ENCODE measurements at places on chromosomes 2 and 18.

GRCh38 chr2:174787487-174788205 is 23.4 kb upstream of the CHRNA1 start:
- DNase-seq: no peak

DNA sequence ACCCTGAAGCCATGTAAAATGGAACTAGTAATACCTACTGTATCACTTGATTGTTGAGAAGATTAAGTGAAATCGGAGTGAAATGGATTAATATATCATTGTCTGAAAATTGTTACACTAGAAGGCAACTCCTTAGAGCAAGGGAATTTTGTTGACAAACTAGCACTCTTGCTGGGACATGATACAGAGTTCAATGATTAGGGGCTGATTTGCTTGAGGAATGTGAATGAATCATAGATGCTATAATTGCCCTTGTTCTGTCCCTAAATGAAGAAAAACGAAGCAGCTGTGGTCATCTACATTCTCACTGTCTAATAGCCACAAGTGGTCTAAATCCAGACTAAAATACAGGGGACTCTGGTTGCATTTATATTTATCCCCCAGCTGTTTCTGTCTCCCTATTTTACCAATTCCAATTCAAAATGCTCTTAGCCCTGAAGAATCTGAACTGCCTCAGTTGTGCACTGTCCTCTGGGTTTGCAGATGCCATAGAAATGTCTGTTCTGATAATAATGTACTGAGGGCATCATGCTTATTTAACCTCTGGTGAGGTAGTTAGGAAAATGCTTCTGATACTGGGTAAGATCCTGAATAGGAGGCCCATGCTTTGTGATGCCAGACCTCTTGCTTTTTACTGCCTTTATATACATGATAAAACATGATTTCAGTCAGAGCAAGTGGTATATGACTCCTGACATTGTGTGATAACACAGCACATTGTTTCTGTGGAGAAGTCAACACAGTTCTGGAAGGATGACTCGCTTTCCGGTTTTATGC is 382.1 kb downstream of the NRXN1 start:
- DNase-seq: no peak

- DNase-seq: no peak
These were observed 15.0 kb downstream of the LYG2 start for GRCh38 chr2:99240431-99240830.

DNA sequence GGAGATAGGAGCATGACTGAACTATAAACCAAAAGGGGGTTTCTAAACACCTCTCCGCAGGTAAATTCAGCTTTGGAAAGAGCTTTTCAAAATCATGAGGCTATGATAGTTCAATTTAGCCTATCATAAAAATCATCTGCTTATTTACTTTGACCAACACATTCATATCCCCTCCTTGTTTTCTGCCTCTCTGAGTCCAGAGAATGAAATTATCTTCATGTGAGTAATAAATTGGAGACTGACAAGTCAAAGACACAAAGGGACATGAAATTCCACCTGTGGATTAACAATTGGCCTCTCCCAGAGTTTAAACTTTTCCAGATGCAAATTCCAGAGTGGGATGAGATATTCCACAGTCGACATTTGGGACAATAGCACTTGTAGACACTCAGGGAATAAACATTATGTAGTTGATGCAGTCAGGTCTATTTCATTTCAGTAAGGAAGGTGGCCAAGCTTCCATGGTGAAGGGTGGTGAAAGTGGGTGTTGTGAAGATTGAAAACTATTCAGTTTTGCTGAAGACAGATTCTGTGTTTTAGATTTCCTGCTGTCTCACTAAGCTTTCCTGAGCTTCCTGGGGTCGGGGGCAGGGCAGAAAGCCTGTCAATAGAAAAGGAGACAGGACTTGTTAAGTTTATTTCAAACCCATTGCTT is 84.7 kb downstream of the CDC42EP3 start:
- DNase-seq: no peak

- no peak for DNase-seq
These were observed 3.1 kb upstream of the SPAST start for GRCh38 chr2:32060266-32060665.

DNA sequence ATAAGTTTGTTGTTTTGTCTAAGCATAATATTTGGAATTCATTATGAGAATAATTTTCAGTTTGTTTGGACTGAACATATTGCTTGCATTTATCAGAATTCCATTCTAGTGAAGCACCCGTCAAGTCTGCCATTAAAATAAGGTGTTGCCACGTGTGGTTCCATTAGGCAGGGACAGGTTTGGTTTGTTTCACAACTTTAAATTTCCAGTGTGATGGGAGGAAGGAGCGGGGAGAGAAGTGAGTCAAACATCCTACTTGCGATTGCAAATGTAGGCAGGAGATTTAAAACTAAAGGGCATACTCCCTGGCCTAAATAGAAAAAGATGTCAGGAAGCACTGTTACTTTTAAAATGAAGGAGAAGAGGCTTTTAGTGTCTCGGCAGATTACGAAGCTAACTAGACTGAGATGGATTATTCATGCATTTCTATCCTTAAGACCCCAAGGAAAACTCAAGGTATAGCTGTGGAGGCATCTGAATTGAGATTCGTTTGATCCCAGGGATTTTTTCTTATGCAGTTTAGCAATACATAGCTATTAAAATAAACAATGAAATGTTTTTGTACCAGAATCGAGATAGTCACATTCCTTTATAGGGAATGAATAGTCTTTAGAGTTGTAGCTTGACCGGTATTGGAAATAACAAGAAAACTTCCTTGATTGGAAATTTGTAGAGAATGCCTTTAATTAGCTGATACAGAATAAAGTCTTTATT is 19.8 kb downstream of the GRHL1 start:
- no peak for DNase-seq

DNA sequence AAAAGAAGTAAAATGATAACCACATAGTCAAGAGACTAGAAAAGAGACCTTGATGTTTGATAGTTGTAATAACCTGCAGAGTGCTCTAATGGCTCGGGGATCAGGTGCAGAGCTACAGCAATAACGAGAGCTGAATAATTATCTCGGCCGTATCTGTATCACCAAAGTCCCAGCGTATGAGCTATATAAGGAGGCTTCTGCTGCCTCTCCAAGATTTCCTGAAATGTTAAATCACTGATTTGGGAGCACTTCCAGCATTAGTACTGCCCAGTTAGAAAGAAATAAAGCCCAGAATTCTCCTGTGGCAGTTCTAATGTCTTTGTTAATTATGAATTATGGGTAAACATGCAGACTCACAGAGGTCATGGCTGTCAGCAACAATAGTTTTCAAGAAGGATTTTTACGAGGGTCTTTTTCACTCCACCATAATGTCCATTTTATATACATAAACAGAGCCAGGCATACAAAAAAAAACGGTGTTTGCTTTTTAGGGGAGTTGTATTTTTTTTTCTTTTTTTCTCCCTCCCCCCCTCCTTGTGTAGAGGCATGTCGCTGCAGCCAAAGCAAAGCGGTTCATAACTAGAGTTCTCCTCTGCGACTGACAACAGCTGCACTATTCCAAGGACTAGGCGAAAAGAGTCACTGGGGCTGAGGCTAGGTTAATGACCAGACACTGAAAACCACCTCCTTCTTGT is 168.3 kb upstream of the VRK2 start:
- DNase-seq: no peak

GRCh38 chr2:210528716-210529115 is 27.7 kb upstream of the CPS1 start:
- DNase-seq: no peak

- DNase-seq: no peak
These were observed 81.3 kb downstream of the MOGAT1 start for GRCh38 chr2:222752746-222753145.

GRCh38 chr2:216426166-216426777 is 14.0 kb downstream of the SMARCAL1 start:
- no peak for DNase-seq

- DNase-seq: no peak
These were observed 60.6 kb downstream of the ZCCHC2 start for GRCh38 chr18:62583376-62583775.

DNA sequence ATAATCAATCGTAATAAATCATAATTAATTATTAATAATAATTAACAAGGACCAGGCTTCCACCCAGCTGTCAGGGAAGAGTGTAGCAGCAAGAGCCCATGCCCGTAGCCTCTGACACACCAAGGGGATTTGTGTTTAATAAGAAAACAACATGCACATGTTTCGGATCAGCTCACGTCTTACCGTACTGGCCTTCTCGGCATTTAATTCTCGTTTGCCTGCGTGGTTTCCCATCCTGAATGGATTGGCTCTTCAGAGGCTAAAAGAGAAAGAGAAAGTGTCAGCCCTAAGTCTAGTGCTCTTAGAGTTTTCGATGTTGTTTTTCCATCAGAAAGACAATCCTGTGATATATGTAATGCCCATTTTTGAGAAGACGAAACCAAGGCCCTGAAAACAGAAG is 27.6 kb downstream of the MBP start:
- no peak for DNase-seq

DNA sequence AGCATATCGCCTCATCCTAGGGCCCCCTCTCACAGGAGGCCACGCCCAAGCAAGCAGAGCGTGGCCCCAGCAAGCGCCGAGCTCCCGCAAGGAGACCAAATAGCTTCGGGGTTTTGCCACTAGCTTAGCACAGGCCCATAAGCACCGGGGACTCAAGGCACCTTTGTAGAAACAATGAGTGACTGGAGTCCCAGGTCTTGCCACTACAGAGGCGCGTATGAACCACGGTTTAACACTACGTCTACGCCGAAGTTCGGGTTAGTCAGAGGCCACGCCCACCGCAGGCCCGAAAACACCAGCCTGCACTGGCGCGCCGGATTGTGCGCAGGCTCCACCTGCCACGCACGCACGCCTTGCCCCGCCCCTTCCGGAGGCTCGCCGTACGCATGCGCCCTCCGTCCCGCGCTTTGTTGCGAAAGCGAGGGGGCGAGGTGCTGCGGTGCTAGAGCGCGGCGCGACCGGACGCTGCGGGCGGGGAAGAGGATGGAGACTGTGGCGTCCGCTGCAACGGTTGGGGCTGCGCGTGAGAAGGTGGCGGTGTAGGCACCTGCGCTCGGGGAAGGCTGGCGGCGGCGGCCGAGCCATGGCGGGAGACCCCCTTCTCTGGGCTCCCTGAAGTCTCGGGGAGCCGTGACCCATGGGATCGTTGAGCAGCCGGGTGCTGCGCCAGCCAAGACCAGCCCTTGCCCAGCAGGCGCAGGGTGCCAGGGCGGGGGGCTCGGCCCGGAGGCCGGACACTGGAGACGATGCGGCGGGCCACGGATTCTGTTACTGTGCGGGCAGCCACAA is at the start of gene GMCL1:
Gene GMCL1 (plus strand): TSS at position 405 of the 789 bp plus-strand sequence. CDS start 233 bp downstream, at position 638.
- peak; percentile 97 for DNase-seq

GRCh38 chr18:5107988-5108387 is 89.1 kb downstream of the AKAIN1 start:
- DNase-seq: no peak

GRCh38 chr2:215826838-215827441 is 186.4 kb downstream of the MREG start:
- DNase-seq: no peak

DNA sequence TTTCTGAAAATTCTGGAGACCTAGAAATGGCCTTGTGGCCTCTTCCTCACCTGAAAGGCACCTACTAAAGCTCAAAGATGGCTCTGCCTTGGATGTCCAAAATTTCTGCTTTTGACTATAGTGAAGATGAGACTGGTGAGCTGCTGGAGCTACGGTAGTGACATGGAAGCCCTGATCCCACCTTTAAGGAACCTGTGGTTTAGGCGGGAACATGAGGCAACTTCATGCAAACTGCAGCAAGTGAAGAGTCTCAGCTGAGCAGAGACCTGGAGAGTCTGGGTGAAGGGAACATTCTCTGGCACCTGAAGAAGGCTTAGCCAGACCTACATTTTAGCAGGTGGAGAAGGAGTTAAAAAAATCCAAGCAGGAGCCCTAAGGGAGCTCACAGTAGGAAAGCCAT is 40.0 kb downstream of the GORASP2 start:
- DNase-seq: no peak

- no peak for DNase-seq
These were observed 872.6 kb downstream of the BCL11A start for GRCh38 chr2:59680863-59681262.

DNA sequence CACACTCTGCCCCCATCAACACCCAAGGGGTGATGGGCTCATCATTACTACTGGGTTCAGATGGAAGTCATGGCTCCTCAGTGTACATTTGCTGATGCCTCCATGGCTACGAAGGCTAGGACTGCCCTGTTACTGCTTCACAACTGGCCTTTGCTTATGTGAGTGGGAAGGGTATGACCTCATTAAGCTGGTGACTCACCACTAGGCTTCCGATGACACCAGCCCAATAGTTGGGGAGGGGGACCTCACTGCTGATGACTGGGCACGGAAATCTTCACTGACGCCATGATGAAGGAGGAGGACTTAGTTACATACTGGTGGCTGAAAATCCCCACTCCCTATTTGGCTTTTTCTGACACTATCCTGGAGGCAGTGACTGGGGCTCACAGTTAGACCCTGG is 263.2 kb downstream of the CMPK2 start:
- DNase-seq: no peak

DNA sequence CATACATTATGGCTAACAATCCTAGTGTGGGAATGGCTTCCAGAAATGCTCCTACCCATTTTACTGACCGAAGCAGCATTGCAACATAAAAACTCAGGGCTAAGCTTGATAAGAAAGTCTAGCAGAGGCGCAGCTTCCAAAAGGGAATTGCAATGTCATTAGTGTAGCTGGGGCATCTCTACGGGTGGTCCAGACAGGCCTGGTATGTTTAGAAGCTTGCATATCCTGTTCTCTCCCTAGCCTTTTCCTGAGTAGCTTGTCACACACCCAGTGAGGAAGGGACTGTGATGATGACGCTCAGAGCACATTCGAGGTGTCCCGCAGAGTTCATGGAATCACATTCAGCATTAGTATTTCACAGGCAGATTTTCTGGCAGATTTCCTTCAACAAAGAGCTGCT is 38.0 kb upstream of the COL5A2 start:
- DNase-seq: no peak

GRCh38 chr2:187424146-187424545 is 23.9 kb downstream of the CALCRL start:
- DNase-seq: no peak

DNA sequence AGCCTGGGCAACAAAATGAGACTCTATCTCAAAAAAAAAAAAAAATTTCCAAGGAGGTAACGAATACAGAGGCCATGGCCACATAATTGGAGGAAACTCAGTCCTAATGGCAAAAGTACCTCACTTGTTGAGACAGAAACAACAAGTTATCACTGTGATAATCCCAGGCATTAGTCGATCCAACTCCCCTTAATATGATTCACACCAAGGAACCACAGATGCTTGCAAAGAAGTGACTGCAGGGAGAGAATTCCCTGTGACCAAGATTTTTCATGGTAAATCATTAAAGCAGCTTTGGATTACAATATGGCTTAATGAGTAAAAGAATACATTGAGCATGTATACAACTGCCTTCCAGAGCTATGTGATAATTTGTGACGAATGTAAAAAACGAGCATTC is 80.4 kb upstream of the RNU4ATAC start:
- DNase-seq: no peak

- no peak for DNase-seq
These were observed 193.8 kb downstream of the RPIA start for GRCh38 chr2:88885275-88885674.

- DNase-seq: no peak
These were observed 205.4 kb downstream of the SNTG2 start for GRCh38 chr2:1156059-1156458.

GRCh38 chr2:44799754-44800153 is 141.7 kb upstream of the SIX3 start:
- DNase-seq: no peak
